ENCODE measurements at places on chromosomes 12 and 14.

- no peak for DNase-seq
These were observed 38.9 kb downstream of the STXBP6 start for GRCh38 chr14:25011095-25011494.

DNA sequence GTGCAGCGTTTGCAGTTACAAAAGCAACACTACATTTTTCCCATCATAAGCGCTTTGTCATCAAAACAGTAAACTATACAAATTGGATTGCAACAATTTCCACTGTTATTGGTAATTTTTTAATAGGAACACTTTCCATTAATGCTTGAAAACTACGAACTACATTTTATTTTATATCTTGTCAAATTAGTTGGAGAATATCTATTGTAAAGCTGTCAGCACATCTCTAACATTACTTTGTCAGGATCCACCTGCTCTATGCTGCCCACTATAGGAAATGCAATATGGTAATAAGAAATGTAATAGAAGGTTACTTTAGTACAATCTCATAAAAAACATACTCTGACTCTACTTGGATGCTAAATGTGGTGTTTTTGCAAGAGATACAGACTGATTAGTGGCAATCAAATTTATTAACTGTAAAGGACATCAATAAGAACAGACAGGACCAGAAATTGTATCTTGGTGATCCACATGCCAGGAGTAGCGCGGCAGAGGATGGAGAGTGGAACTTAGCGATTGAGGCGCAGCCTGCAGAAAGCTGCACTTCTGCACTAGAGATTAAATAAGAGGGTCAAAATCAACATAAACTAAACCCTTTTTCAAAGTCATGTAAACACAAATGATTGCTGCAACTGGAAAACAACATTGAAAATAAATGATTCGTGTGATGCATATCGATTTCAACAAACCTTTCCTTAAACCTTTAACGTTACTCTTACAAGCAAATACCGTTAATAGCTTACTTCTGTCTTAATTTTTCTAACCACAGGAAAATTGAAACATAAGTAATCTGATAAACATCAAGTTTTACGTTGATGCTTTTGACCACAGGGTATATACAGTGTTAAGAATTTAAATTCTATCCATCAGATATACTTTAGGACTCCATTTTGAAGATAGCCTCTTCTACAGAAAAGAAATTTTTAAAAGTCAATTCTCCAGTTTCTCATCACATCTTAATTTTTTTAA is 3.6 kb upstream of the ARID2 start:
- DNase-seq, result peak; percentile 11

DNA sequence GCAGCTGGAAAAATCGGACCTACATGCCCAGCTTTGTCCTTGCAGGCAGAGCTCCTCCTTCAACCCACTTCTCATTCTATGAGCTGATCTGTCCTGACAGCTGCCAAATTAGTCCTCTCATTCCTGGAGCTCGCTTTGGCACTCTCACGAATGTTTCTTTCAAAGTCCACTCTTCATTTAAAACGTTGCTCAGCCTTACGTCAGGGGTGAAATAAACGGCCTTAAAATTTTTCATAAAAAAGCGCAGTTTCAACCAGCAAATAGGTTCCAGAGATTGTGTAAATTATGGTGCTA is 120.9 kb upstream of the HIF1A start:
- DNase-seq, result no peak

DNA sequence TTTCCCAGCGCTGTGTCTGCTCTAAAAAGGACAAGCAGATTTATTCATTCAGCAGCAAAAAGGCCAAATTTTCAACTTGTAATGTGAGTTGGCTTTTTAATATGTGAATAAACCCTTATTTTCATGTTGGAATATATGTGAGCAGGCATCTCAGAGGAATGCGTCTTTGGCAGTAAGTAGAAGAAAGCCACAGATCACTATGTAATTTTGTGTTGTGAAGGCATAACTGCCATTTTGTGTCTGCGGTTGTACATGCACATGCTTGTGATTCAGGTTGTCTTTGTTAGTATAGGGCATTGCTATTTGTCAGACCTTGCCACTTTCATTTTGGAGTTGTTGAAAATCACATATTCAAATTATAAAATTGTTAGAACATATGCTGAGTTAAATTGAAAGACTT is 398.8 kb upstream of the RGS6 start:
- DNase-seq, result no peak

GRCh38 chr14:36443374-36443773 is 76.7 kb downstream of the NKX2-1 start:
- DNase-seq, result no peak

- no peak for DNase-seq
These were observed 110.2 kb downstream of the BTG1 start for GRCh38 chr12:92035477-92035876.
